Naive thymus-derived CD4-positive, alpha-beta T cell (primary cell): ENCODE measurements at places on chromosomes 4 and X. TPM values are rescaled to one million over a fixed set of nuclear protein-coding genes. Genes with fewer than 3 reads are reported as not detected.

GRCh38 chr4:146134761-146135445 is 40.6 kb upstream of the LSM6 start:
- DNase-seq: no peak

DNA sequence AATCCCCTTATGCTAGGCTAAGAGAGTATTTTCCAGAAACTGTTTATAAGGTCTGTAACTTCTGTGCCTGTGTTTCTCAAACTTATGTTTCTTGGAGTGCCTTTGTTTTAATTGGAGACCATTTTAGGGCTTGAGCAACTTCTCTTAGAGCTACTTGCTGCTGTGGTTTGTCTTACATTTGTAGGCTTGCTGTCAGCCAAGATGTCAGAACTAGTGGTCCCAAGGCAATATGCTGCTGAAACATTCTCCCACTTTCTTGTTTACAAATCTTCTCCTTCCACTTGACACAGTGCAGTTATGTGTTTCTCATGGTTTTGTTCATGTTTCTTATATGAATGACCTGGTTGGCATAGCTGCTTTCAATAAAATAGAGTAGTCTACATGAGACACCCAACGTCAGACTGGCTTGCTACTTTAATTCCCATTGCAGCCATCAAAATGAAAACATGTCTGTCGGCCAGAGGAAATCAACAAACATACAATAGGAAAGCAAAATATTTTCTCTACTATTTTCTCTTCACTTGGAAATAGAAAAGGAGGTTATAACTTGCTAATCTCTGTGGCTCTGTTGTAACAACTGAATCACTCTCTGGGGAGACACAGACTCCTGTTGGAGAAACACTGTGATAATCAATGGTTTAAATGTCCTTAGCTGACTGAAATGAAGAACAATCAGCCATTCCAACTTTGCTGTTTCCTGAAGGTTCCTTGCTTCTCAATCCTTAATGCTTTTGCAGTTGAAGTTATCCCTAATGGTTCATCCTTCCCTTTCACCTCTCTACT is 426.4 kb downstream of the PDGFC start:
- DNase-seq: no peak

The FAM53A gene
- 2.6 TPM for total RNA-seq

The MAP3K15 gene
- 0.08 and 0.10 TPM in 2 replicates for total RNA-seq

The CSAG2 gene
- total RNA-seq: not detected
